ENCODE measurements at places on chromosomes 3 and 15. TPM values are rescaled to one million over a fixed set of nuclear protein-coding genes. Genes with fewer than 3 reads are reported as not detected.

- DNase-seq, result no peak
Measured at GRCh38 chr15:33048255-33048654, 146.3 kb downstream of the FMN1 start.

DNA sequence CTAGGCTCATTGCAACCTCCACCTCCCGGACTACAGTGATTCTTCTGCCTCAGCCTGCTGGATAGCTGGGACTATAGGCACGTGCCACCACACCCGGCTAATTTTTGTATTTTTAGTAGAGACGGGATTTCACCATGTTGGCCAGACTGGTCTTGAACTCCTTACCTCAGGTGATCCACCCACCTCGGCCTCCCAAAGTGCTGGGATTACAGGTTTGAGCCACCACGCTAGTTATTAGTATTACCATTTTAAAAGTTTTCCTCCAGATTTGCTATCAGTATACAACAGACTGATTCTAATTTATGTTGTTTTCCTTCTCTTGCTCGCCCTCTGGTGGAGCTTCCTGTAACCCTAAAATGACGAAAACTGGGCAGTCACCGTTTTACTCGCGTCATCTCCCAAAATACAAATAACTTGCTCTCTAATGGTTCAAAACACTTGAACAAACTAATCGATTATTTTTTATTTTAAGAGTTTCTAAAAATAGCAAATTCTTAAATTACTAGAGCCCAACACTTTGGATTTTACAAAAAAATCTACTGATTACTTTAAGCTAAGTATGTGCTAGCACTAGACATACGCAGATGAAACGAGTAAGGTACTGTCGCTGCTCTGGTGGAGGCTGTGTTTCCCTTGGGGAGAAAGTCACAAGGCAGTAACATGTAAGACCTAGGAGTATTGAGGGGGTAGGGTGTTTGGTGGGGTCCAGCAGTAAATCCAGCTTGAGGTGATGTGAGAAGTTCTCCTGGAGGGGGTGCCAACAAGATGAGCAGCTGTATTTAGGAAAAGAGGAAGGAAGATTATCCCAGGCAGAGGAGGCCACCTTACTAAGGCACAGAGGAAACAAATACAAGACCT lies 203.3 kb downstream of the MBNL1 start:
- peak; percentile 52 for DNase-seq

DNA sequence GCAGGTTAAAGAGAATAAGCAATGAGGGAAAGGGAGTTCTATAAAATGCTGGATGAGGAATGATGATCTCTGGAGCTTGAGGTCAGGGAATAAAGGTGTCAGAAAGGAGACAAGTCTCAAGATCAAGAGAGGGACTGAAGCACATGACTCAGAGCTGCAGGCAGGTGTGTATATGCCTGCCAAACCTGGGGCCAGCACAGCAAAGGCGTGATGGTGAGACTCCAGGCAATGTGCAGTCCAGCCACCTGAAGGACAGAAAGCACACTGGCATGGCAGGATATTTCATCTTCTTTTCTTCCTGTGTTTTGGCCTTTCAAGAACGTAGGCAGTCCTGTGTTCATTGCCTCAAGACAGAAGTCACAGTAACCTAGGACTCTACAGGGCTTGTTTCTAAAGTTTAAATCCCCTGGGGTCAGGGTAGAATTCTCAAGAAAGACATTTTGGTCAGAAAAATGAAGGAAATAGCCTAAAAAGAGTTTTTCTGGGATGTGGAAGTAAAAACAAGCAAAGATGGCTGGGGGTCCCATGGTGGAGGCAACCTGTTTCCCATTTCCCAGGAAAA lies 55.5 kb upstream of the TOPAZ1 start:
- DNase-seq, result no peak

- DNase-seq, result no peak
Measured at GRCh38 chr15:31338879-31339557, 12.4 kb downstream of the KLF13 start.

- DNase-seq, result no peak
Measured at GRCh38 chr15:100602823-100603393, 519 bp downstream of the ASB7 start.

- no peak for DNase-seq
Measured at GRCh38 chr3:68004091-68004490, 349.7 kb upstream of the SUCLG2 start.

DNA sequence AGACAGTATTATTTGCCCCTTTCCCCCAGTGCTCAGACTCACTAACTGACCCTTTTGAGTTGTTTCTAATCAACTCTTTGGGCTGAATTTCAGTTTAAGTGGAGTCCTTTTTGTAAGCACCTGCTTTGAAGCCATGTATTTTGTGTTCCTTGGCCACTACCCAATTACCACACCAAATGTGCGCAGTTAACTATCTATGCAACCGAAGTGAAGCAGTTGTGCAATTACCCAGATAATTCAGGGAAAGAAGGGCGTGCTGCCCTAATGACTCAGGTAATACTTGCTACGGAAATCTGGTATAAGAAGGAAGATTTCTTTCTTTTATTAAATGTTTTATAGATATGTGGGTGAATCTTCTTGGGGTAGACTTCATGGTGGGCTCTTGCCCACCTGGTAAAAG lies 371.9 kb upstream of the TBL1XR1 start:
- no peak for DNase-seq

- no peak for DNase-seq
Measured at GRCh38 chr3:126101521-126101982, 17.6 kb upstream of the SLC41A3 start.

GRCh38 chr3:115550285-115550761 lies 73.0 kb upstream of the GAP43 start:
- DNase-seq, result no peak

DNA sequence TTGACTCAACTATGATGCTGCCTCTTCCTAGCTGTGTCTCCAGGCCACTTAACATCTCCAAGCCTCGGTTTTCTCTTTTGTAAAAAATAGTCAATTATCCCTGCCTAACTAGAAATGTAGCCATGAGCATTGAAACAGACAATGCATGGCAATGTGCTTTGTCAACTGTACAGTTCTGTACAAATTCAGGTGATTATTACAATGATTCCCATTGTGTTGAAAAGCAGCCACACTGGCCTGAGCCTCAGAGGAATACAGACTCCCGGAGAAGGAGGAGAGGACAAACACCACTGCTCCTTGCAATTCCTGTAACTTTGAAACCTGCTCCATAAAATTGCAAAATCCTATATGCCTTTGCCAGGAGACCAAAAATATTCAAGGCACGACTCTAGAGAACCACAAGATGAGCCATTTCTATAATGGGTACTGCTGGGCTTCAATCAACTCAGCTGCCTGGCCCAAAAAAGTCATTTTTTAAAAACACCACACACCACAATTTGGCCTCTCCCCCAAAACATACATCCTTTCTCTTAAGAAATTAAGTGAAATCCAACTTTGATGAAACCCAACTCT lies 28.6 kb downstream of the DAPK2 start:
- DNase-seq, result no peak

- DNase-seq, result no peak
Measured at GRCh38 chr3:44561076-44561475, 6.1 kb downstream of the ZKSCAN7 start.

DNA sequence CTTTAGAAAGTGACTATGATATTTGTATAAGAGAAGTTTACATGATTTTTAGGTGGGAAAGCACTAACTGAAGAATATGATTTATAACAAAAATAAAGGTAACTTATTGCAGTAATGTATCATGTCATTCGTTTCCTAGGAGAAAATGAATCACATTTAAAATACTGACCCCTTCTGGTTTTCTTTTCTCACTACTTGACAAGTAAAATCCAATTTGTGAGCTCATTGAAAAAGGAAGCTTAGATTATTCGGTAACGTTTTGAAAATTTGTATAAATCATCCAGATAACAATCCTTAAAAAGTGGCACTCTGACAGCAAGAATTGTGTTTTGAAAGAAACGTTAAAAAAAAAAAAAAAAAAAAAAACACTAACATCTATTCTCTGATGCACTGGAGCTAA lies 39.0 kb downstream of the NSUN3 start:
- peak; percentile 2 for DNase-seq

DNA sequence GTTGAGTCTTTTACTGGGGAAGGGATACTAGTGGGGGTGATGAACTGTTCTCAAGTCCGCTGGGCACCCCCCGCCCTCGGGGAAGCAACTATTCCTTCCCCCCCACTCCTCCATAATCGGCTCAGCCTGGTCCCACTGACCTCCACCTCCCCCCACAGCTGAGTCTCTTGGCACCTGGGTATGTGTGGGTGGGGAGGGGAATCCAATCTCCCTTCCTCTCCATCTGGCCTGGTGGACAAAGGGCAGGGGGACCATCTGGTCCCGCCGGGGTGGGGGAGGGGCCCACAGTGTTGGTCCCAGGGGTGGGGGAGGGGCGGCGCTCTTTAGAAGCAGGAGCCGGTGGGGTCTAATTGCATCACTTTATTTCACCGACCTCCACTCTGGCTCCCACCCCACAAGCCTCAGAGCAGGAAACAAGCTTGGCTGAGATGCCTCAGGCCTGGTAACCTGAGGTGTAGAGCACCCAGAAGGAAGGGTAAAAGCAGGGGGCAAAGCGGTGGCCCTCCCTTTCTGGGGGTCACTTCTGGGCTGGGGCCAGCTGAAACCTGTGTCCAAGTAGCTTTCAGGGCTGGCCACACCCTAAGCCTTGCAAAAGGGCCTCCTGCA lies 1.0 kb upstream of the PCBP4 start:
- no peak for DNase-seq

- no peak for DNase-seq
Measured at GRCh38 chr3:189337673-189338091, 165.9 kb downstream of the TPRG1 start.

DNA sequence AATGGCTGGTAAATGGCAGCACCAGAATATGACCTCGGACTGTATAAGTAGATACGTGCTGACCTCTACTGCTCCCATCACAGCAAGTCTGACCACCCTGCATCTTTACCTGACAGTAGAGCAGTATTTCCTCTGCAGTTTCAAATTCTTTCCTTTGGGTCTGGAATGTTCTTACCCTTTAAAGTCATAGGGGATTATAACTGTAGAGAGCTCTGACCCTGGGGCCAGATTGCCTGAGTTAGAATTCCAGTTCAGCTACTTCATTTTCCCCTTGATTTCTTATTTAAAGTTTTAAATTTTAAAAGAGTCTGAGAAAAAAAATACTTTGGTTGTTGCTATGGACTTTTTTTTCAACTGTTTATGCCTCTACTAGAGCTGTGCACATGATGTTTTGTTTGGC lies 237.7 kb downstream of the NR1D2 start:
- no peak for DNase-seq

DNA sequence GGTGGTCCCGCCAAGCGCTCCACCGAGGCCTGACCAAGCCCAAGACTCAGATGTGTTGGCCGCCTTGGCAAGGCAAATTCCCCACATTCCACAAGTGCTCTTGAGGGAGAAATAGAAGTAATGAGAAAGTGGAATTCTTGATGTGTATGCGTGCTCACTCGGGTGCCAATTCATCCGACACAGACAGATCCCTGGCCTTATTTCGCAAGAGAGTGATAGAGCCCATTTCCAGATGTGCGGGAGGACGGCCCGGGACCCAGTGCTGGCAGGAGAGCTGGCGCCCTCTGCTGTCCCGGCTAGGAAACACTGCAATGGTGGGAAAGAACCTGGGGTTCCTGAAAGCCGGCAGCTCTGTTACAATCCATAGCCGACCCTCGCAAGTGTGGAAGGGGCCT lies 76.0 kb downstream of the HMG20A start:
- peak; percentile 36 for DNase-seq

DNA sequence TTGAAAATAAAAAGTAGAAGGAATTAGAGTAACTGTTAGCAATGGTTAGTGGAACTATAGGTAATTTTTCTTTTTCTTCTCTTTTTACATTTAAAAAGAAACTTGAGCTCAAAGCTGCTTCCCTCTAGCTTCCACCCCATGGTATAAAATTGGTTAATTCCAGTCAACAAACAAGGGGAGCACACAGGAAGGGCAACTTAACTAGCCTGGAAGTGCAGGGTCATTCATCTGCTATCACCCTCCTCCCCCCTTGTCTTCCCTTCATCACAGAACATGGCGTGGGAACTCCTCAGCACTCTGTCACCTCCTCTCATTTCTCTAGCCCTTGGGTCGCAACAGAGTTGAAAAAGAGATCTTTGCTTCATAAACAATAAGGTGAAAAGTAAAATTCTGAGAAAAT lies 20.0 kb downstream of the MASP1 start:
- no peak for DNase-seq

GRCh38 chr15:48558226-48558625 lies 87.3 kb downstream of the FBN1 start:
- DNase-seq, result no peak

- DNase-seq, result no peak
Measured at GRCh38 chr15:71043373-71043772, 71.9 kb upstream of the THSD4 start.

GRCh38 chr3:37957539-37957936 lies 33.0 kb upstream of the VILL start:
- no peak for DNase-seq

- DNase-seq, result no peak
Measured at GRCh38 chr3:119352034-119352609, 57.9 kb downstream of the ARHGAP31 start.

- no peak for DNase-seq
Measured at GRCh38 chr15:39881790-39882189, 38.3 kb downstream of the GPR176 start.

- DNase-seq, result no peak
Measured at GRCh38 chr3:6585360-6585759, 275.6 kb upstream of the GRM7 start.

DNA sequence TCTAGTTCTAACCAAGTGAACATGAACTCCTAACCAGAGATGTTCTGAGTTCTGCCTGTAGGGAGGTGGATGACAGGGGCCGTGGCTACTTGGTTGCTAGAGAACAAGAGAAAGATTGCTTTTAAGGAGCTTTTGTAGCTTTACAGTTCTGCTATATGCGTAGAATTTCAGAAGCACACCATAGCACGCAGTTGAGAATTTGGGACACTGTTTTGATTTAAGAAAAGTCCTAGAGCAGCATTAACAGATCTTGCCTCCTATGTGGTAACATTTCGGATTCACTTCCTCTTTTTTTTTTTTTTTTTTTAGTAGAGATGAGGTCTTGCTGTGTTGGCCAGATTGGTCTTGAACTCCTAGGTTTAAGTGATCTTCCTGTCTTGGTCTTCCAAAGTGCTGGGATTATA lies 181.7 kb downstream of the TCF12 start:
- no peak for DNase-seq

- no peak for DNase-seq
Measured at GRCh38 chr3:142965581-142965980, 2.1 kb upstream of the PAQR9 start.

GRCh38 chr3:171526146-171526545 lies 65.9 kb upstream of the TNIK start:
- DNase-seq, result no peak

CP gene
- 5.8 TPM for total RNA-seq

FBXW12 gene
- not detected for total RNA-seq

PLA2G4E gene
- not detected for total RNA-seq

CHRM5 gene
- total RNA-seq, result not detected

IL12A gene
- total RNA-seq, result not detected

CLDN11 gene
- total RNA-seq, result 1.9 TPM

CHRNA7 gene
- 3.3 TPM for total RNA-seq
